ENCODE measurements at places on chromosomes 13 and 19. TPM values are rescaled to one million over a fixed set of nuclear protein-coding genes. Genes with fewer than 3 reads are reported as not detected.

Gene ZNF30
- 16.2 TPM for total RNA-seq

Gene COX7A1
- total RNA-seq, result 3.6 TPM

Gene ANKRD27
- total RNA-seq, result 21.2 TPM

Gene ZNF726
- total RNA-seq, result 9.9 TPM

Gene FRY
- 49.5 TPM for total RNA-seq

Gene IRGC
- total RNA-seq, result not detected

Gene TMEM38A
- 18.6 TPM for total RNA-seq

Gene CDADC1
- 10.6 TPM for total RNA-seq

Gene CD33
- total RNA-seq, result 1.7 TPM

Gene CGB5
- total RNA-seq, result not detected

Gene PSPN
- 2.4 TPM for total RNA-seq

Gene ETV2
- not detected for total RNA-seq

Gene CLC
- total RNA-seq, result not detected

Gene CAMSAP3
- total RNA-seq, result 13.7 TPM

Gene NLRP4
- not detected for total RNA-seq

Gene TEX29
- total RNA-seq, result not detected

Gene ZSCAN4
- not detected for total RNA-seq

Gene SLC6A16
- 0.93 TPM for total RNA-seq

Gene PAK4
- total RNA-seq, result 31.8 TPM

Gene SOX1
- 1.4 TPM for total RNA-seq

Gene ZNF69
- 23.9 TPM for total RNA-seq

Gene ECSIT
- total RNA-seq, result 43.5 TPM

Gene NLRP11
- total RNA-seq, result not detected

Gene CEACAM3
- total RNA-seq, result 1.9 TPM

Gene COL4A2
- total RNA-seq, result 391 TPM

Gene RUVBL2
- 93.5 TPM for total RNA-seq

Gene RXFP2
- not detected for total RNA-seq

Gene PTPRH
- total RNA-seq, result 6.1 TPM

Gene CABP5
- 43.1 TPM for total RNA-seq

Gene PROZ
- total RNA-seq, result not detected

Gene LSM7
- 112 TPM for total RNA-seq

Gene ATP4B
- not detected for total RNA-seq

Gene PCDH20
- 5.8 TPM for total RNA-seq

Gene SLC27A1
- 33.2 TPM for total RNA-seq

Gene ZNF790
- 20.8 TPM for total RNA-seq

Gene KLK1
- total RNA-seq, result not detected

Gene UNC13A
- total RNA-seq, result 18.1 TPM

Gene CEACAM8
- 0.55 TPM for total RNA-seq

Gene F10
- total RNA-seq, result 22.7 TPM

Gene SIGLEC10
- 0.77 TPM for total RNA-seq

Gene TTC9B
- total RNA-seq, result 5.7 TPM

Gene ZNF486
- 13.9 TPM for total RNA-seq

Gene ZNF850
- total RNA-seq, result 13.0 TPM

Gene ATP7B
- 21.9 TPM for total RNA-seq

Gene ZNF723
- not detected for total RNA-seq

Gene CEACAM16
- not detected for total RNA-seq

Gene SRRM5
- not detected for total RNA-seq

Gene AP1M2
- total RNA-seq, result 3.5 TPM

Gene PGLYRP1
- 0.93 TPM for total RNA-seq

Gene ZNF433
- 26.3 TPM for total RNA-seq

Gene C13orf42
- total RNA-seq, result not detected

Gene CBY2
- total RNA-seq, result not detected

Gene APOC4
- not detected for total RNA-seq

Gene TNFRSF19
- 47.8 TPM for total RNA-seq

Gene LIM2
- 168 TPM for total RNA-seq

Gene SIGLEC14
- 0.55 TPM for total RNA-seq

Gene ZNF160
- 87.9 TPM for total RNA-seq

Gene KLK8
- not detected for total RNA-seq

Gene MISP
- total RNA-seq, result 1.4 TPM

Gene GFY
- not detected for total RNA-seq
